Lung microvascular endothelial cell (primary cell): ENCODE measurements at places on chromosomes 12 and 14. TPM values are rescaled to one million over a fixed set of nuclear protein-coding genes. Genes with fewer than 3 reads are reported as not detected.
A peak's percentile ranks its signal among the peaks of the same experiment; 100 is the strongest.

DNA sequence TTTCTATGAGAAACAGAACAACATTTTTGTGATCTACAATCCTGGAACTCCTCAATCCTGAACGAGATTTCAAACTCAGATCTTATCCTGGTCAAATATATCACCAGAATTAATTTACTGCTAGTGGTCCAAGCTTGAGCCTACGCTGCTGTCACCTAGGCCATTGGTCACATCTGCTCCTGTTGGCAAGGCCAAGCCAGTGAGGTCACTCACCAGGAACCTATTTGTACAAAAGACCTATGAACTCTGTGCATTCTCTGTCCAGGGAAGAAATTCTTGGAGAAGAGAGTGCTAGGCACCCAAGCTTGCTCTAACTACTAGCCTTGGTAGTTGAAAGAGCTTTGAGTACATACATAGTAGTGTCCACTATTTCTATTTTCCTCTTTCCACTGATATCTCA is 106.1 kb downstream of the SLC15A5 start:
- no peak for DNase-seq

- no peak for DNase-seq
Measured at GRCh38 chr12:51275088-51275487, 4.9 kb upstream of the SMAGP start.

- DNase-seq = no peak
Measured at GRCh38 chr12:104551313-104551931, 94.7 kb downstream of the CHST11 start.

GRCh38 chr12:79555028-79555925 is 135.5 kb downstream of the PAWR start:
- peak; percentile 82 for DNase-seq

- no peak for DNase-seq
Measured at GRCh38 chr12:45350861-45351260, 135.0 kb downstream of the ANO6 start.

DNA sequence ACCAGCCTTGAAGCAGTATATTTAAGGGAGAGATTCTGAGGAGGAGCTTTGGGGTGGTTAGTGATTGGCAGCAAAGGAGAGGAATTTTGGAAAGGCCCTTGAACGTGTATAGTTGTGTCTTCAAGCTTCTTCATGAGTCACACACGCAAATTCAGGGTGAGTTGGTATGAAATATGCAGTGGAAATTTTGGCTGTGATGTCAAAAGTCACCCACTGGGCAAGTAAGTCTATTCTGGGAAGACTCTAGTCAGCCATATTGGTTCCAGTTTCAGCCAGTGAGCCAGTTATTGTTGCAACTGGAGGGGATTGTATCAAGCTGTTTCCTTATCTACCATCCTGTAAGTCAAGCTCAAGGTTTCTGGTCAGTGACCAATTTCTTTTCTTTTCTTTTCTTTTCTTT is 32.0 kb upstream of the VASH1 start:
- DNase-seq = no peak

DNA sequence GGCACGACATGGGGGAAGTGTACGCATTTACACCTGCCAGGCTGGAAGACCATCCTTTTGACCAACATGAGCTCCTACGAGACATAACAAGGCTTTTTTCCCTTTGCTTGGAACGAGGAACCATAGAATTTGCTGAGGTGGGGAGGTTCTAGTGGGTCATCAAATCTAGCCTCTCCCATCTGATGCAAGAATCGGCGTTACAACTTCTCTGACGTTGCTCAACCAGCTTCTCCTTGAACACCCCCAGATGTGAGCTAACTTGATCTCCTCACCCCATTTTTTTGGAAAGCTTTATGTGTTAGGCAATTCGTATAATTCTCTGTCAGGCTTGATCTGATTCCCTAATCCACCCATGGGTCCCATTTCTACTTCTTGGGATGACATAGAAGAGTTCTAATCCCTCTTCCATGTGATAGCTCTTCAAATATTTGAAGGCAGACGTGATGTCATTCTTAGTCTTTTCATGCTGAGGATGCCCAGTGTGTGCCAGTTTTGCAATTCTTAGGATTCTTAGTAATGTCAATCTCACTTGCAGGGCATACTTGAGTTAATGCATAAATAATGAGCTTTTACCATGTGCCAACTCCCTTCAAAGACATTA is 163.6 kb upstream of the PARP11 start:
- no peak for DNase-seq

GRCh38 chr12:26156201-26156871 is 31.5 kb upstream of the BHLHE41 start:
- no peak for DNase-seq

- DNase-seq = no peak
Measured at GRCh38 chr12:68048648-68049297, 59.5 kb downstream of the IFNG-AS1 start.

GRCh38 chr12:50778663-50779590 is 15.0 kb downstream of the ATF1 start:
- DNase-seq = no peak

DNA sequence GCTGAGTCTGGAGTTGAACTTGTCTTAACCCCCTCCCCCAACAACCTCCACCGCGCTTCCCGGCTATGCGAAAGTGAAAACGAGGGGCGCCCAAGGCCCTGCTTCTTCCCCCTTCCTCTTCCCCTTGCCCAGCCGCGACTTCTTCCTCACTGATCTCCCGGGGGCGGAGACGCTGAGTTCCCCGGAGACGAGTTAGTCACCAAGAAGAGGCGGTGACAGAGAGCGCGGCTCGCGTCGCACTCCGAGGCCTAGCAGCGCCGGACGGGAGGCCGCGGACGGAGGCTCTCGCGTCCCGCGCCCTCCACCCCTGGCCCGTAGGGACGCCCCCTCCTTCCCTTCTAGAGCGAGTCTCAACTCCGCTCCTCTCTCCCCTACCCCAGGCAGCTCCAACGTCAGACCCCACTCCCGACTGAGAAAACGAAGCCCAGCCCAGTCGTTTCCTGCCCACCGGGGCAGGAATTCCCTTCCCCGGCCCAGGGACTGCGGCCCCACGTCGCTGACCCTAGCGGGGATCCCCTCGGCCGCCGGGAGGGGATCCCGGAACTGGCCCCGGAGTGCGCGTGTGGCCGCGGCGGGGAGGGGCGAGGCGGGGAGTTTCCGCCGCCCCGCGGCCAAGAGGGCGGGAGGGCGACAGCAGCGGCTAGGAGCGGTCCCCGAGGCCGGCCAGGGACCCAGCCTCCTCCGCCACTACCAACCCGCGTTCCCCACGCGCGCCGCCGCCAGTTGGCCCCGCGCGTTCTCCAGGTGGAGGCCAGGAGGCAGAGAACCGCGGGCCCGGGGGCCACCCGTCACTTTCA is 1.4 kb downstream of the BAZ1A start:
- peak; percentile 70 for DNase-seq

DNA sequence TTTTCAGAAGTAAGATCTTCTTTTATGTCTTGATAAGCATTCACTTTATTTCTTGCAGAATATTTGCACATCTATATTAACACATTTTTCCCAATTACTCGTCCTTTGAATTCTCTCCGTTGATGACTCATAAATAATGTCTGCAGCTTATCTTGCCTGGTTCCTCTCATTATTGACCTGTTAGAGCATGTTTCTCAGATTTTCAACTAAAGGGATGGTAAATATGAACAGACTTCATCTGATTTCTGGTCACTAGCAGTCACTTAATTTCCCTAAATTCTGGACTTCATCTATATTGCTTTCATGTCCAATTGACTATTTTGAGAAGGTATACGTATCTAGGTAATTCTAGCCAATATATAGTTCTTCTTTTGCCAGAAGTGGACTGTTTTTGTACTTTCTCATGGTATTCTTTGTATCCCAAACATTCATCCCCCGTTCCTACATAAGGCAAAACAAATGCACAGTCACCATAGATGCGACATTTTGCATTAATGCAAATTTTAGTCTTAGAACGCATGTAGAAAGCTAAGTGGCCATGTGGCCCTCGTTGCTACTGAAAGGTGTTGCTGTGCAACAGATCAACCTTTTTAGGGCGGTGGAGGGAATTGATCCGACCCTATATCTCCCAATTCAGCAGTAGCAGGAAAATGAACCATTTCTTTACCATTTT is 6.2 kb downstream of the PIK3C2G start:
- DNase-seq = no peak

DNA sequence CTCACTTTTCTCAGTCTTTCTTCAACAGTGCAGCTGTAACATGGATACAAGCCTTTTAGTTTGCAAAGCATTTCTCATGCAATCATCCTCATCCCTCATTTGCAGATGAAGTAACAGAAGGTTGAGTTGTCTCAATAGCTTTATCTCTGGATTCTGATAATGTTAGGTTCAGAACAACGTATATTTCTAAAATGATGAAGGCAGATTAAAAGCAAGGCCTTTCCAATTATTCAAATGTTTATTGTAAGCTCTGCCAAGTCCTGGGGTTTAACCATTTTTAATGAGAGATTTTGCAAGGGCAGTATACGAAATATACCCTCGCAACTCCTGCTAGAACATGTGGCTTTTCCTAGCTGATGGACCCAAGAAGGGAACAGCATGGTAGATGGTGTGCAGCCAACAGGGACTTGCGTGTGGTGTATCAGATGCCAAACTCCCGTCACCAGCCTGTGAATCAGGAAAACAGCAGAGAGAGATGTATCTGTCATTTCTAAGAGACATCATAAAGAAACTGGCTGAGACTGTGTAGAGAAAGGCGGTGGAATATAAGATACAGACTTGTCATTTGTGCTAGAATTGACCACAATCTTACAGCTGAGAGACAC is 319.7 kb downstream of the MED13L start:
- no peak for DNase-seq

DNA sequence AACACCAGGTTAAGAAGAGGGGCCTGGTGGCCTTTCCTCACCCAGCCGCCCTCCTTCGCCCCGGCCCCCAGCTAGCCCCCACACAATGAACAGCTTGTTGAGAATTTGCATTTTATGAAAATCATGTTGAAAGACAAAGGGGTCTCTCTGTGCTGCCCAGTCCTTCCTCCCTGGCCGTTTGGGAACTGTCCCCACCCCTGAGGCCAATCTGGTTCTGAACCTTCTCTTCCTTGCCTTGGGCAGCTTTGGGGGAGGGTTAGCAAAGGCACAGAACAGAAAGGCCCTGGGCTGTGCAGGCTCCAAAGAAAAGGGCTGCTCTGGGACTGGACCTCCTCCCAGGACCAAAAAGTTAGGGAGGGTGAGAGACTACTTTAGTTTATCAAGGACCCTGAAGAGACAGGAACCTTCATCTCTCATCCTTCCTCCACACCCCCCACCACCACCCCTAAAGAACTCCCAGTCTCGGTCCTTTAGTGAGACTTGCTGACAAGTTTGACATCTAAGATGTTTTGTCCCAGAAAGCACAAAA is 1.3 kb downstream of the TAMALIN start:
- peak; percentile 39 for DNase-seq

DNA sequence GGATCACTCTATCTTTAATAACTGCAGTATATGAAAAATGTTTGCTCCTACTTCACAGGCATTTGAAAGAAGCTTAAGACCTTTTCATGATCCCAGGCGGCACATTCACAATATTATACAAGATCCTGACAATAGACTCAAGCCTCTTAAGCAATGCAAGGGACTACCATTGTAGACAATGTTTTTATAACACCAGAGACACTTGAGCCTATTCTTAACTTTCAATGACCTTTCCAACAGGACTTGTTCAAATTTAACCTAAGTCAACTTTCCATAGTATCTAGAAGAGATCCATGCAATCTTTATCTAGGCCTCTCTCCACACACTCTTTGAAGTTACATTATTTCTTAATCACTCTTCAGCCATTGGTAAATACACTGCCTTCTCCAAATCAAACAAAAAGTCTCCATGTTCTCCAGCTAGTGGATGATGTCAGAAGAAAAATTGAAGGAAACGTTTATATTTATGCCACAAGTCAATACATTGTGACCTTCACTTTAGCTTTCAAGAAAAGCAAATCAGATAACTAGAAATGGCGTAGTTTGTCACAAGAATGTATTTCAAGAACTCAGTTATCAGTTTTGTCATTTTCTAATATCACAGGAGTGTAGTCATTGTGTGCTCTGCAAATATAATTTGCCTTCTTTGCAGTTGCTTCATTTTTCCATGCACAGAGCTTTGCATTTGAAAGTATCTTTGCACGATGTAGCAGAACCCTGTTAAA is 41.2 kb downstream of the PHLDA1 start:
- DNase-seq = no peak

DNA sequence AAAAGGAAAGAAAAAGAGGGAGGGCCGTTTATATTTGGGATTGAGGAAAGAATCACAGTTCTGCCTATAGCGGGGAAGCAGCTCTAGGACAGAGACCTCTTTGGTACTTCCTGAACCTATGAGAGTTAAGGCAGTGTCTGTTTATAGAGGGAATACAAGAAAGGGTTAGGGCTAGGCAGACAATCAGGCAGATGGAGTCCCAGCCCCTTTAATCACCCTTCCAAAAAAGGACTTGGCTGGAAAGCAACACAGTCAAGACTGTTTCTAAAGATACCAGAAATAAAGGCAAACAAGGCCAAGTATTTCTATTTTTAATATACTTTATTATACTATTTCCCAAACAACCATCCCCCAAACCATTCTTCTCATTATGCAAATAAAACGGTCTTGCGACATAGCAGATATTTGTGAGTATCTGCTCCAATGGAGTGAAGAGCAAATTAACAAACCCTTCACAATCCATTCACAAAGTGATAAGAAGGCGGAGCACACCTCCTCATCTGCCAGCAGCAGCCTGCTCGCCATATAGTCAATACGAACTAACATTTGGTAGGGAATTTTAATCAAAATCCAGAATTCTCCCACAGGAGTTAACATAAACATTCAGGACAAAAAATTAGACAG is 697 bp upstream of the GRIP1 start:
- DNase-seq = no peak

DNA sequence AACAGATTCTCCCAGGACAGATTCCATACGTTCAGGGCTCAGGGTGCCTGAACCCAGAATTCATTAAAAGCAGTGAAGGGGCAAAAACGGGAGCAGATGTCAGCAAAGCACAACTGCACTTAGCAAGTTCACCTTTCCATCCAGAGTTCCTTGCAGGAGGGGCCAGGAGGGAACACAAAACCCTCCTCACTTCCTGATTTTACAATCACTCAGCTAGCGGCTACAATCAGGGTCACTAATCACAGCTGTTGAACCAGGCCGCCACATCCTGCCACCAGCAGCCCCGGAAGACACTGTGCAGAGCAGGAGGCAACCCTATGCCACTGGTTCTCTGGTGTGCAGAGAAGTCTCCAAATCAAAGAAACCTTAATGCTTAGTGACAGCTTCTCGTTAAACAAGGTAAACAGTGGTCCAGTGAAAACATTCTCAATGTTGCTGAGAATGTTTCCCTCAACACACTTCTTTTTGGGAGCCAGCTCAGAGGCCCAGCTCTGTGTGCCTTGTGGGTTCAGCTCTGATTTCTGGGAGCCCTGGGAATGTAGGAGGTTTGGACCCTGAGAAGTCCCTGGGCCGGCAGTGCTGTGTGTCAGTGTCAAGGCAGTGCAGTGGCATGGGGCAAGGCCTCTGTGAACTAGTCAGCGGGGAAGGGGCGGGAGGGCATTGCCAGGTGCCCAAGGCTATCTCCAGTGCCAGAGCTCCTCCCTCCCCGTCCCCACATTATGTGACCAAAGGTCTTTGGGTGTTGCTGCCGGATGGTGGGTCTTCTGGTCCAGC is 54.5 kb downstream of the VCPKMT start:
- DNase-seq = peak; percentile 59

SLC10A1 gene
- total RNA-seq = not detected in 2 replicates

CCDC196 gene
- total RNA-seq = not detected in 2 replicates

GPR65 gene
- total RNA-seq = under 0.01 and 0.20 TPM in 2 replicates

TGFB3 gene
- total RNA-seq = 2.0 and 4.0 TPM in 2 replicates

BCL2L14 gene
- not detected in 2 replicates for total RNA-seq

SYCP3 gene
- total RNA-seq = under 0.01 TPM in 1 of 2 replicates, not detected in the other

RAD51AP1 gene
- total RNA-seq = 2.4 and 7.6 TPM in 2 replicates

CREBL2 gene
- total RNA-seq = 30.9 and 38.5 TPM in 2 replicates

LRTM2 gene
- total RNA-seq = not detected in 2 replicates
